ENCODE measurements at places on chromosomes 5 and 9. TPM values are rescaled to one million over a fixed set of nuclear protein-coding genes. Genes with fewer than 3 reads are reported as not detected.

DNA sequence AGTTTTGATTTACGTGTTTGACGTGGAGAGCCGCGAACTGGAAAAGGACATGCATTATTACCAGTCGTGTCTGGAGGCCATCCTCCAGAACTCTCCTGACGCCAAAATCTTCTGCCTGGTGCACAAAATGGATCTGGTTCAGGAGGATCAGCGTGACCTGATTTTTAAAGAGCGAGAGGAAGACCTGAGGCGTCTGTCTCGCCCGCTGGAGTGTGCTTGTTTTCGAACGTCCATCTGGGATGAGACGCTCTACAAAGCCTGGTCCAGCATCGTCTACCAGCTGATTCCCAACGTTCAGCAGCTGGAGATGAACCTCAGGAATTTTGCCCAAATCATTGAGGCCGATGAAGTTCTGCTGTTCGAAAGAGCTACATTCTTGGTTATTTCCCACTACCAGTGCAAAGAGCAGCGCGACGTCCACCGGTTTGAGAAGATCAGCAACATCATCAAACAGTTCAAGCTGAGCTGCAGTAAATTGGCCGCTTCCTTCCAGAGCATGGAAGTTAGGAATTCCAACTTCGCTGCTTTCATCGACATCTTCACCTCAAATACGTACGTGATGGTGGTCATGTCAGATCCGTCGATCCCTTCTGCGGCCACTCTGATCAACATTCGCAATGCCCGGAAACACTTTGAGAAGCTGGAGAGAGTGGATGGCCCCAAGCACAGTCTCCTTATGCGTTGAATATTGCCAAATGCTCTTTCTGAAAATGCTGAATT is 850 bp downstream of the RRAGA start:
- H3K36me3 ChIP-seq = peaks cover 6% of the 10 kb centered on the region
- DNase-seq = no peak
- H3K4me1 ChIP-seq = peaks cover 35% of the 10 kb centered on the region
- H3K27ac ChIP-seq = peak overlapping the region; percentile 98
- no peaks in the 10 kb centered on the region for H3K27me3 ChIP-seq

- no peaks in the 10 kb centered on the region for H3K36me3 ChIP-seq
- H3K4me1 ChIP-seq = peaks cover 3% of the 10 kb centered on the region
- H3K27ac ChIP-seq = no peak overlapping the region
- H3K27me3 ChIP-seq = peaks cover 13% of the 10 kb centered on the region
- no peak for DNase-seq
- H3K4me3 ChIP-seq = no peak overlapping the region
Measured at GRCh38 chr5:77232574-77233358, 22.3 kb downstream of the PDE8B start.

- peaks cover 5% of the 10 kb centered on the region for H3K36me3 ChIP-seq
- DNase-seq = no peak
- H3K27ac ChIP-seq = peak overlapping the region; percentile 2
Measured at GRCh38 chr9:79883073-79883645, 311.4 kb downstream of the TLE4 start.

DNA sequence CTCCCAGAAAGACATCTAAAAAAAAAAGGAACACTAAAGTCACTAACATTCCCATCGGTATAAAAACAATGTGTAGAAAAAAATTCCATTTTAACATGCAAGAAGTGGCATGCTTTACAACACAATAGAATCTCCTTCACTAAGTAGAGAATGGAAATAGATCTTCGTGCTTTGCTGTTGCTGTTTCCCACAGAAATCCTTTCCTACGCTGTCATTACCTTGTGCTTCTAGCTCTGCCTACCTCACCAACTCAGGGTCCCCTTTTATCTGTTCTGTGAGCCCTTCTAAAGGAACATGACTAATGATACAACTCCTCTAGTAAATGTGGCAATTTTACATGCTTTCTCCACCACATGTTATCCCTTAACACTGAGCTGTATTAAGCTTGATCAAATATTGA is 202.9 kb downstream of the MCTP1 start:
- peak overlapping the region; percentile 73 for H3K4me3 ChIP-seq
- no peak for DNase-seq
- peak overlapping the region; percentile 55 for H3K27ac ChIP-seq

DNA sequence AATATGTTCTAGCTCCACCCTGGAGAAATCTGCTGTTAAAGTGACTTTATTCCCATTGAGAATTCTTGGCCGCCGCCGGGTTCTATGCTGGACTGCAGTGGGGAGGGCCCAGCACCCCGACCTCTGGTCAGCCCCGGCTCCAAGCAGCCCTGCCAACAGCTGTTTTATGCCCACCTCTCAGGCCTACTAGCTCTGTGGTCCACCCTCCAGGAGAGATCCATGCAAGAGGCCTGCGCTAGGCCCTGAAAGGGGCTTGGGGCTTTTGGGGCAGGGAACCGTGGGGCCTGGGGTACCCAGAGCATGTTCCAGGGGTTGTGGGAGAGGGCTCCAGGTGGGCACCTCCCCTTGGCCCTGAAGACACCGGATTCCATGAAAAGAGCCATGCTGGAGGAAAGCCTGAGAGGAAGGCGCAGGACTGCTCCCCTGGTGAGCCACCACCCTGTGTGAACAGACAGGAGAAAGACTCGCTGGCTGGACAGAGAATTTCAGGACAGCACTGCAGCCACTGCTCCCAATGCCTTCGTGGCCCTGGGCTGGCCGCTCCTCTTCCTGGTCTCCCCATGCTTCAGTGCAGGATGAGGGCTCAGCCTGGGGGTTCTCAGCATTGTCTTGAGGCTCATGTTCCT is 44.6 kb upstream of the RUFY1 start:
- H3K27me3 ChIP-seq = peaks cover 8% of the 10 kb centered on the region
- no peaks in the 10 kb centered on the region for H3K36me3 ChIP-seq
- H3K4me1 ChIP-seq = no peaks in the 10 kb centered on the region
- H3K4me3 ChIP-seq = no peak overlapping the region
- no peak for DNase-seq
- H3K27ac ChIP-seq = no peak overlapping the region

FGF1 gene
- not detected for total RNA-seq

SPINK7 gene
- total RNA-seq = not detected

ESM1 gene
- total RNA-seq = 0.73 TPM

SLC45A2 gene
- total RNA-seq = not detected

LHX3 gene
- not detected for total RNA-seq

HAVCR1 gene
- 26.5 TPM for total RNA-seq

Measured in natural killer cell treated with Interleukin-12 subunit alpha and Interleukin-12 subunit beta and Interleukin-15 and Interleukin-18, amount 100 ng/mL, for 72 hours (primary cell).